NCI-H748 treated with DMSO at 0.1 percent for 48 hours (cell line): ENCODE measurements at places on chromosomes 4 and X.
A peak's percentile ranks its signal among the peaks of the same experiment; 100 is the strongest.

DNA sequence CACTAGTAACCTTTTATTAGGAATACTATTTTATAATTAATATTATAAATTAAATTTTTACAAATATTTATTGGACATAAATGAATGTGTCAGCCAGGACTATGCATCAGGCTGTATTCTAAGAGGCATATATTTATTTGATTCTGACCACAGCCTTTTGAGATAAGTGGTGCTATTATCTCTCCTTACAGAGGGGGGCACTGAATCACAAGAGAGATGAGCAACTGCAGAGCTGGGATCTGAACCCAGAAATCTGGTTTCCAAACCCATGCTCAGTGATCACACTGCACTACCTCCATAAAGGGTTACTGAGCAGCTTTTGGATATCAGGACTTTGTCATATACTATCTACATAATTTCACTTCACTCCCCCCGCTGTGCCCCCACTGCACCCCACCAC is 322.0 kb downstream of the TMA16 start:
- DNase-seq = no peak

DNA sequence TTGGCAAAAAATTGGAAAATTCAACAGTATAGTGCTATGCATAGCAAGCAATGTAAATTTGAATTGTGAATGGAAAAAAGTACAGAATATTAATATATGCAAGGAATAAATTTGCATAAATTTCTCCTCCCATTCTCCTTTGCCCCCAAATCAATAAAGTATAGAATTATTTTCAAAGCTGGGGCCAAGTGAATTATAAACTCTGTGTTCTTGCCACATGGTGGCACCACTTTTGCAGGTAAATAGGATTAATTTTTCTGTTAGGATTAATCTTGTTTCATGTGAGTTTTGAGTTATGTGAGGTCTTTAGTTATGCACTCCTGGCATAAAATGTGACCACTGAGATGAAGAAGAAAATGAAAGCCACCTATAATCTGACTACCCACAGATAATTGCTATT is 19.9 kb downstream of the COPS4 start:
- DNase-seq = no peak

DNA sequence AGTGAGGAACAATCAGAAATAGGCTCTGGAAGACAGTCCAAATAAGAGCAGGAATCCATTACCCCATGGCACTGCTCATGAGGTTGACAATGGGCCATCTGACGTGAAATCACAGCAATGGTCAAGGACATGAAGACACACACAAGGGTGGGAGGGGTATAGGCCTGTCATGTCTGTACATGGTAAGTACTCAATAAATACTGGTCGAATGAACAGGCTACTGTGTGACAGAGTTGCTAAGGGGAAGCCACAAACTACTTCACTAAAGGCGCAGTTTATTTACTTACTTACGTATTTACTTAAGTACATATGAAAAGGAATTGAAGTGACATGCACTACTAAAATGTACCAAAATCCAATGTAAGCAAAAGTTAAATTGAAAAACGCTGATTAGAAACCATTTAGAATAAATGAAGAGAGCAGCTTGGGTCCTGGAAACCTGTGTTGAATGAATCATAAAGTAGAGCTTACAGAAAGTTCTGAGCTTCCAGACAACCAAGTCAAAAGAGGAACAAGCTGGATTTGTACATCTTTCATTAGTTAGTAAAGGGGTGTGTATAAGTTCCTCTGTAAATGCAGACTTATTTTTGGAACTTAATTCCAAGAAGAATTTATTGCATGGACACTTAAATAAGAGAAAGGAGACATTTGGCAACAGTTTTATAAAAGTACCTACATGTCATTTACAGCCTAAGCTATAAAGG is 32.7 kb downstream of the ALPK1 start:
- no peak for DNase-seq

- peak; percentile 30 for DNase-seq
Observed at GRCh38 chr4:142331132-142331531, 515.0 kb downstream of the INPP4B start.
